ENCODE measurements at places on chromosomes 6 and 20. TPM values are rescaled to one million over a fixed set of nuclear protein-coding genes. Genes with fewer than 3 reads are reported as not detected.

DNA sequence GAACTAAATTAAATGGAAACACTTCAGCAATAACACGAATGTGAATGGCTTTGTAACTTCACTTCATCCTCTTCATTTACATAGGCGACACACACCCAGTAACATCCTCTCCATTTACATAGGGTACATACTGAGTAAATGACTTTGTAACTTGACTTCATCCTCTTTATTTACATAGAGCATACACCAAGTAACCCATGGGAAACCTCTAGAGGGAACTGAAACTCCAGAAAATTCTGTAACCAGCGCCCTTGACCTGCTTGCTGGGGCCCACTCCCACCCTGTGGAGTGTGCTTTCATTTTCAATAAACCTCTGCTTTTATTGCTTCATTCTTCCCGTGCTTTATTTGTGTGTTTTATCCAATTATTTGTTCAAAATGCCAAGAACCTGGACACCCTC lies 81.6 kb upstream of the OPRM1 start:
- DNase-seq = no peak

GRCh38 chr6:130625825-130626527 lies 201.2 kb upstream of the SMLR1 start:
- peak; percentile 41 for DNase-seq

- no peak for DNase-seq
These were observed 18.3 kb downstream of the BTN2A1 start for GRCh38 chr6:26475823-26476729.

- no peak for DNase-seq
These were observed 51.0 kb upstream of the SNRPB2 start for GRCh38 chr20:16678779-16679178.

GRCh38 chr6:34132486-34133185 lies 13.3 kb downstream of the GRM4 start:
- DNase-seq = no peak

DNA sequence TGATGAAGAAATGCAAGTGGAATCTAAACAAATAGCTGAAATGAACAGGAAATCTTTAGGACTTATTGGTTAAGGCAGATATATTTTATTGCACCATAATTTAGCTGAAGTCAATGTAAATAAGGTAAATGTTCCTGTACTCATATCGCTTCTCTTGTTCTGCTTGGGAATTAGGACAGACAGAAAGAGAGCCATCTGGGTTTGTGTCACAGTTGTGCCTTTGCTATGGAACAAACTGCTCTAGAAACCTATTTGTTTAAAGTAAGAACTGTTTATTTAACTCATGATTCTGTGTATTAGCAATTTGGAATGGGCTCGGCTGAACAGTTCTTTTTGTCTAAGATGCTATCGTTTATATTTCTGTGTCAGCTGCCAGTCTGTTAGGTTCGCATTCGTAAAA lies 143.8 kb upstream of the KHDRBS2 start:
- DNase-seq = no peak

Gene SFT2D1
- 53.6 TPM for polyA plus RNA-seq

- no peak for DNase-seq
These were observed 162.1 kb upstream of the ZNF337 start for GRCh38 chr20:25858495-25859425.

Gene CPXM1
- polyA plus RNA-seq = 0.78 TPM

Gene TSPO2
- not detected for polyA plus RNA-seq

- no peak for DNase-seq
These were observed 753.4 kb upstream of the MMS22L start for GRCh38 chr6:98036344-98036923.

- no peak for DNase-seq
These were observed 71.2 kb upstream of the PLCB4 start for GRCh38 chr20:8997701-8998117.

DNA sequence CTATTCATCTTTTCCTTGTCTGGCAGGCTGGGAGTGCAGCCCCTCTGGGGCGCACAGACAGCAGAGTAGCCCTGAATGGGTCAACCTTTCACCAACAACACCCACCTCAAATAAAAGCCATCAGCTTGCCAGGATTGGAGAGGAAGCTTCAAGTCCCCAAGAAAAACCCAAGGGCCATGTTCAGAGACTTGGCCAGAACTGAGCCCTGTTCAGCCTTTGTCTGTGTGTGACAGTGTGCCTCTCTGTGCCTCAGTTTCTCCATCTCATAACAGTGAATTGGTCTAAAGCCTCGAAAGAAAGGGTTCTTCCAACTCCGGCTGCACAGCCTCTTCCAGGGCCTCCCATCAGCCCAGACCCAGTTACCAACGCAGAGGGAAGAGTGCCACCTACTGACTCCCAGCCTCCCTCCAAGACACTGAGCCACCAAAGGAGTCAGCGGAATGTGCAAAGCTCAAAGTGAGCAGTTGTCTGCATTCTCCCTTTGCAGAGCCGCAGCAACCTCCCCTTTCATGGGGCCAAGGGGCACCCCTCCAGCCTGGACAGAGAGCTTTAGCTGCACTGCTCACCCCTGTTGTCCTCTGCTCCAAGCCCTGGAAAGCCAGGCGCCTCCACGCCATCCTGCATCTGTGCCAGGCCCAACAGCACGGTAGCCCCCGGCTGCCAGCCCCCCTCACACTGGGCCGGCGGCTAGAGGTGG lies 82.7 kb upstream of the TOP1 start:
- DNase-seq = no peak

GRCh38 chr20:47421076-47421475 lies 64.6 kb upstream of the ZMYND8 start:
- DNase-seq = no peak

GRCh38 chr6:5208057-5208456 lies 52.7 kb downstream of the LYRM4 start:
- DNase-seq = peak; percentile 65

GRCh38 chr6:117397536-117398227 lies 28.1 kb downstream of the ROS1 start:
- no peak for DNase-seq

DNA sequence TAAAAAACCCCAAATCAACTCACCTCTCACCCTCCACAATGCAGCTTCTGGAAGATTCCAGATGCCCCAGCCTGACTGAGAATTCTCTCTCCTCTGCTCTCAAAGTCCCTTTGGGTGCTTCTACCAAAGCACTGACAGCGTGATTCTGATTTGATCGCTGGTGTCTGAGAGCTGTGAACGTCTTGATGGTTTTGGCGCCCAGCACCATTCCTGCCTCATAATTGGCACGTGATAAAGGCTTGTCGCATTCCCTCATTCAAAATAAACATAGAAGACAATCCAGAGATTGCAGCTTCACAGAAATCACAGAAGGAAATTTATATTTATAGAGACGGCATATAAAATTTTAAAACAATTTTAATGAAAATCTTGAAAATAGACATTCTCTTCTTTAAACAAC lies 24.1 kb upstream of the ECI2 start:
- DNase-seq = no peak

DNA sequence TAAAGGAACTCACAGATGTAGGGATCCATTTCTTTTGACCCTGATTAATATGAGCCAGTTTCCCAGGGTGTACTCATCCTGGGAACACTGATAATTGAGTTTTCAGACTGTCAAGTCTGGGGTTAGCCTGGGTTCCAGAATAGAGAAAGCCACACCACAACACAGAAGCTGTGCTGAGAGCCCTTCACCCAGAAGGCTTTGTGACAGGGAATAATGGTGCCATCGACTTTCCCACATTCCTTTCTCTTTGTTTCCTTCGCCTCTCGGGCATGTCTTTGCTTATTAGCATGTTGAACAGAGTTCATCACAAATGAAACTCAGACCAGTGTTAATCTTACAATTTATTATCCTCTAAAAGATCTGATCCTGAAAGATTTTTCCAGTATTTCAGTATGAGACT lies 95.0 kb downstream of the TCP11 start:
- no peak for DNase-seq

DNA sequence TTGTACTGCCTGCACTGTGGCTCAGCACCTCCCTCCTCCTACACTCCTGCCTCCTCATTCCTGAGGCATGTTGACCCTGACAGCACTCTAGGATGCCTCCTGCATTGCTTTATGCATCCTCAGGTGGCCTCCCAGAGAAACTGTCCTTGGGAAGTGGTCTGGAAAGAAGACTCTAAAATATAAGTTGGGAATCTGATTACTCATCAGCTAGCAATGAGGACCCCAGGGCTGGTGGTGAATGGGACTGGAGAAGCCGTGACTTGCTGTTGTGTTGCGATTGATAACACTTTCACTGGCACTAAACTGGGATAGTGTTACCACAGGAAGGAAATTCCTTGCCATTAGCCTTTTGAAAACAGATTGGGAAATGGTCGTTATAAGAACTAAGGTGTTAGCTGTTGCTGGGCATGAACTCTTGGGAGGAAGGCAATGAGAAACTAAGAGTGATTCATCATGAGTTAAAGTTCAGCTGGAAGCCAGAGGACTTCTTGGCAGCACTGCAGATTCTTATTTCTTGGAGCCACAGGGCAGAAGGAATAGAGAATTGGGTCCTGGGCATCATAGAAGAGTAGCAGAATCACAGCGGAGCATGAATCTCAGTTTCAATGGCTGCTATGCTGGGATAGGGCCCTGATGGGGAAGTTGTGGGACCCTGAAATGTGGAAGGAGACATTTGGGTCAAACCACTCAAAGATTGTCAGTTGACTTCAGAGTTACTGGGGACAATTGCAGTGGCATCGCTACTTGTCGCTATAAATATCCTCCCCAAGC lies 10.1 kb upstream of the SIRPD start:
- DNase-seq = peak; percentile 32

DNA sequence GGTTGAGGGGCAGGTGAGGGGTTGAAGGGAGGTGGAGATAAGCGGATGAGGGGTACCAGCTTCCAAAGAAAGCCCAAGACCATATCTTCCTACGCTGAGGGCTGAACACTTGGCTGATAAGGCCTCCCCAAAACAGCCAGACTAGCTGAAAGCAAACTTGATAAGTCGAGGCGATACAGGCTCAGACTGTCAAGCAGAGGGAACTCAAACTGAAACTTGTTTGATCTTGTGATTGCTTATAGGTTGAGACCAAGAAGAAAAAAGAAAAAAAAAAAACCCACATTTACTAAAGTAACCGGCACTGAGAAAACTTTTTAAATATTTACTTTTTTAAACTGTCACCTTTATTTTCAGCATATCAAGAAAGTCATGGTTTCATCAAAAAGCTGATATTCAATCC lies 73.6 kb downstream of the TRERF1 start:
- DNase-seq = no peak

DNA sequence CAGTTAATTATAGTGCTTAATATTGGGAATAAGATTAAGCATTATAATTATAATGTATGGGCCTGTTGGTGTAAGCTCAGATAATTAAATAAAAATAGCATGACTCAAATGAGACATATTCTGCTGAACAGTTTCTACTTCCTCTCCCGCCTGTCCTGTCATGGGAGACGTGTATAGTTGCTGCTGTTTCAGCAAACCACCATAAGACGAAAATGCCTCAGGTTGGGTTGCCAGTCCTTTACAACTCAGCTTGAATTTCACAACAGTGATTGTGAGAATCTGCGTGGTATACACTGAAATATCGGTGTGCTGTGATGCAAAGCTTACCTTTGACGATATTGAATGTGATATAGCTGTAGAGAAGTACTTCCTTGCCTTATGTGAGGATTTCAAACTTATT lies 99.5 kb downstream of the POPDC3 start:
- DNase-seq = no peak

Gene TMEM74B
- 0.04 TPM for polyA plus RNA-seq

DNA sequence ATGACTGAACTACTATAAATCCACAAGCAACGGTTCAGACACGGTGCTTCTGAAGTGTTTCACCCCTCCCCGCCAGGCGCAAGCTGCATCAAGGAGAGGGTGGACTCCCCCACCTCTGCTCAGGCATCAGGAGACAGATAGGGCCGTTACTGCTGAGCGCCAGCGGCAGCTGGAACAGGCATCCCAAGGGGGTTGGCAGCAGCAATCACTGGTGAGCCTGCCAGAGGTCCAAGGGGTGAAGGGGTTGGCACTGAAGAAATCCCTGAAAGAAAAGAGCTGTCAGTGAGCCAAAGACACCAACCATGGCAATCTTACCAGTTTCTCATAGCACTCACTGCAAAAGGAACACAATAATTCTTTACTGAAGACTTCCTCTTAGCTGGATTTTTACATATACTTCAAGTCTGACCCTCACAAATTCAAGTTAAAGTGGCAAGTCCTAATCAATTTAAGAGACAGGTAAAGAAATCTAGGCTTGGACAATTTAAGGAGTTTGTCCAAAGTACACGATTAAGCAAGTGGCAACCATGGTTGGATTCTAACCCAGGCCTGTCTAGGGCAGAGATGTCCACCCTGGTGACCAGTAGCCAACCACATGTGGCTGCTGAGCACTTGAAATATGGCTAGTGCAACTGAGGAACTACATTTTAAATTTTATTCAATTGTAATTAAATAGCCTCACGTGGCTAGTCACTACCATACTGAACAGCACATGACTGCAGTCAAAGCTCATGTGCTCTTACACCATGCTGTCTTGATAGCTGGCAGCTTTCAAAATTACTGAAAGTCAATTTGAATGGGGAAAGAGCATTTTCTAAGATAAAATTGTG lies 21.7 kb upstream of the TBC1D20 start:
- no peak for DNase-seq

Gene SASH1
- polyA plus RNA-seq = 30.4 TPM

GRCh38 chr6:36860126-36860525 lies 14.5 kb downstream of the PPIL1 start:
- no peak for DNase-seq

Gene C6orf163
- 0.78 TPM for polyA plus RNA-seq

Gene SDHAF4
- 9.3 TPM for polyA plus RNA-seq

Gene PRKN
- 0.42 TPM for polyA plus RNA-seq

DNA sequence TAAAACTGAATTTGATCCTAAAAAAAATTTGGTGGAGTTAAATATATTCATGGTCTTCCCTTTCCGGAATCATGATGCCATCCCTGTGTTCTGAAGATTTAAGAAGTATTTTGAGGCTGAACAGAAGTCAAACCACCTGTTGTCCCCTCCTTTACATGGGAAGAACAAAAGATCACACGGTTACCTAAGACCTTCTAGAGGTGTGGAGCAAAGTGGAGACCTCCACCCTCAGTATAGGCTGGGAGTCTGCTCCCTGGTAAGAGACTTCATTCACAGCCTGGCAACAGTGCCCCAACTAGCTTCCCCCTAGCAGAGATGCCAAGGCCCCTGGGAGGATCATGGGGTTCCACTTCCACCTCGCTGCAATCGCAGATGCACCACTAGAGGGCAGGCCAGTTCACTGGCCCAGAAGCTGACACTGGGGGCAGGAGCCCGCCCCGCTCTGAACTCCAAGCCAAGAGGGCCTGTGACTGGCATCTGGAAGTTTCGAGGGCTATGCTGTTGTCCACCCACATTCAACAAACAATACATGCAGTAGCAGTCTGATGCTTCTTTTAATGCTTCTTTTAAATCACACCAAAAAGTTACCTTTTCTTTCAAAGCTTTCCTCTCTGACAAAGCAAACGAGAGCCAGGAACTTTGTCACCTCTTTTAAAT lies 19.5 kb upstream of the UBE2J1 start:
- DNase-seq = no peak
